ENCODE measurements at places on chromosomes 13 and 19. TPM values are rescaled to one million over a fixed set of nuclear protein-coding genes. Genes with fewer than 3 reads are reported as not detected.

Gene TEKTIP1
- total RNA-seq, result not detected

Gene UGGT2
- total RNA-seq, result 11.4 TPM

Gene GAMT
- 77.0 TPM for total RNA-seq

Gene KLK2
- not detected for total RNA-seq

Gene SOHLH2
- not detected for total RNA-seq
